Activated T-helper 1 cell treated with Interleukin-2 at 50 U/mL for 16 hours (primary cell): ENCODE measurements at places on chromosomes 2 and 18.

GRCh38 chr18:69402533-69402989, 1.9 kb downstream of the DOK6 start:
- DNase-seq, result no peak

DNA sequence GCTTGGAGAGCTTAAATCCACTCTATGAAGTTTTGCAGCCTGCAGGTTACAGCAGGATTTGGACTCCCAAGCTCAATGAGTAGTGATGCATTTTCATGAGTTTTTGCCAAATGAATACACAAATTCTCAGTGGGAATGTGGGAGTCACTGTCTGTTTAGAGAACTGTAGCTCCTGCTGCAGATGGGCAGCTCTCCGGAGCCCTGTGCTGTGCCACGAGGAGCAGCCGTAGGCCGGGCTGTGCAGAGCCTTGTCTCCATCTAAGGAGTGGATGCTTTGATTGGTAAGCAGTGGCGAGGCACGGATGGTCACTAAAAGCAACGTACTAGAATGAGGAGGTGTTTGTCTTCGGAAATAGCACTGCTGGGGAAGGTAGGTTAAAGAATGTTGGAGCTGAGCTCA, 96.0 kb upstream of the NFATC1 start:
- DNase-seq, result no peak

- no peak for DNase-seq
Measured at GRCh38 chr18:8721716-8722115, 16.4 kb downstream of the MTCL1 start.

- DNase-seq, result no peak
Measured at GRCh38 chr2:233486778-233487552, 79.6 kb downstream of the USP40 start.

DNA sequence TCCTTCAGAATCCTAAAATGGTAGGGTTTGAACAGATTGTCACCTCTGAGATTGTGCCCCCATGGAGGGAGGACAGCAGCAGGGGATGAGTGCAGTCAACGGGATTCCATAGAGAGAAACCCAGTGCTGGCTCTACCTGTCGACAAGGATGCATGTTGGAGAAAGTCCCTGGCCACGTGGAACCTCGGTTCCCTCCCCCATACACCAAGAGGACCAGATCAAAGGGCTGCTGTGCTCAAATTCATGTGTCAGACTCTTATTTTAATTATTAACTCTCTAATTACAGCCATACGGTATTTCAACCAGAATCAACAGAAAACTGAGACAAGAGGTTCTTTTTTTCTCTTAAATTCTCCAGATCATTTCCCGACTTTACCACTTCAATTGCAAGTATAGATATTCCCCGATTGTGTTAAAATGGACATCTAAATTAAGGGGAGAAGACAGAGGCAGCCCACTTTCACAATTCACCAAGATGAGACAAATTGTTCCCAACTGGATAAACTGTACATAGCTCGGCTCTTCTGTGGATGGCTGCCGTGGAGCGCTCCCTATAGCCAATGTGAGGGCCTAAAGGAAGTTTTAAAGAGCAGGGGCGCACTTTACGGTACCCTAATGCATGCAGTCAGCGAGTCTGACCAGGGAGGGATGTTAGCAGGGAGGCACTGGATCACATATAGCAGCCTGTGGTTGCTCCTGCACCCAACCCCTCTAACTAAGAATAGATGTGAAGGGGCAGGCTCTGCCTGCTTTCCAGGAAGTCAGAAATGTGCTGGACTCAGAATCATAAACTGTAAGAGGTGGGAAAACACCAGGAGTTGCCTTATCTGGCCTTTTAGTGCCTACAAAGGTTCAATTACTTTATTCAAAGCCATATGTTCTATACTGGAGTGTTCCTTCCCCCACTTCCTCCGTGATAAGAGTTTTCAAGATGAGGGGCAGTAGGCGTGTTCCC, 123.1 kb downstream of the CACNB4 start:
- no peak for DNase-seq

GRCh38 chr2:156325688-156326525, 6.6 kb downstream of the NR4A2 start:
- DNase-seq, result no peak

DNA sequence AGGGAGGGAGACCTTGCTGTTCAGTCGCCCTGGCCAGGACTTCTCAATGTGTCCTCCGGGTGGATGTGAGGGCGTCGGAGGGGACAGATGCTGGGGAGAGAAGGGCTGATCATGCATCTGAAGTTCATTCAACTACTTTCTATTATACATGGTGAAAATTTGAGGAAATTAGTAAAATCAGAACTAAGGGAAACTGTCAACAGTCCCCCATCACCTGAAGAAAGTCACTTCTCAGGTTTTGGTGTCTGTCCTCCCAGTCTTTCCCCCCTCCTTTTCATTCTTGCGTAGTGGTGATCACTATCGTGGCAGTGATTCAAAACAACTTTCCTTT, 17.4 kb upstream of the ACKR3 start:
- DNase-seq, result no peak

DNA sequence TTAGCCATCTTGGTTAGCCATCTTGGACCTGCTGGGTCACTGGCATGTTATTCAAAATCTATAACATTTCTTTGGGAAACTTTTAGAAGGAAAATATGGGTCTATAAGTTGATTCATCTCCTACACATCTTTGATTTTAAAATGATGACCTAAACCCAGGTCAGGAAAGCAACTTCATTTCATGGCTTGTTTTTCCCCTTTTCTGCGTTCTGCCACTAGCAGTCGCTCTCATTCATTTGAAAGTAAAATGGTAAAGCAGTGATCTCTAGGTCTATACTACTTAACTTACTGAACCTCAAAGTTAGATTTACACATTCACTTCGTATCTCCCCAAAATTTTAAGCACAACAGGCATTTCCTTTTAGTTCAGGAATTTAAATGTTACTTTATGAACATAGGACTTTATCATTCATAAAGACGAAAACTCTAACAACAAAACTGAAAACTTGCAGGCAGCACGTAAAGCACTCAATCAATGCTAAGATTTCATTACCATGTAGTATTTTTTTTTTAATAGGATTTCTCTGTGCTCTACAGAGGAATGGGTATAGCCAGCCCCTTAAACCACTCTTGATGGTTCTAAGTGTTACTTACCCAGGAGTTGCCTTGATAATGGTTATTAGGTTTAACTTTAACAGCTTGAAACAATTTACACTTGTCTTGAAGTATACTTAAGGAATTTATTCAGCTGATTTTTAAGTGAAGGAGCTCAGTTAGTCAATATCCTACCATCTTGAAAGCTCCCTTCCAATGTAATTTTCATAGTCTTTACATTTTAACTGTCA, 62.5 kb downstream of the GORASP2 start:
- DNase-seq, result no peak

DNA sequence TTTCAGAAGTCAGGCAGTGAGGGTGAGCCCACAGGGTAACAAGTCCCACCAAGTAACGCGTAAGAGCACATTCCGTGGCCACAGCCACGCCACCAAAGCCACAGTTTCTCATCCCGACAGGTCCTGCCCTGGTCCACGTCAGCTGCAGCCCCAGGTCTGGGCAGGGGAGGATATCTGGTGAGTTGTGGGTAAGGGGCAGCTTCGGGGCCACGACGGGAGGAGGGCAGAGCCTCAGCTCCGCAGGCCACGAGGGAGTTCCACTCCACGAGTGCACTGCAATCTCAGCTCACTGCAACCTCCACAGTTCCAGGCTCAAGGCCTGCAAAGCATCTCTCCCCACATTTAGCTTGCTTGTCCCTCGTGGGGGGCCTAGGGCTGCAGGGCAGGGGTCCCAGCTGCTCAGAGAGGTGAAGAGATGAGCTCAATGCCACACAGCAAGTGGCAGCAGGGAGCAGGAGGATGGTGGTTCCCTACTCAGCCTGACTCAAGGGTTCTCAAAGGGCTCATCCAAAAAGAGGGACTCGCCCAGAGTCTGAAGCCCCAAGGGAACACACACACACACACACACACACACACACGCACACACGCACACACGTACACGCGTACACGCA, 12.5 kb downstream of the SNORC start:
- no peak for DNase-seq

DNA sequence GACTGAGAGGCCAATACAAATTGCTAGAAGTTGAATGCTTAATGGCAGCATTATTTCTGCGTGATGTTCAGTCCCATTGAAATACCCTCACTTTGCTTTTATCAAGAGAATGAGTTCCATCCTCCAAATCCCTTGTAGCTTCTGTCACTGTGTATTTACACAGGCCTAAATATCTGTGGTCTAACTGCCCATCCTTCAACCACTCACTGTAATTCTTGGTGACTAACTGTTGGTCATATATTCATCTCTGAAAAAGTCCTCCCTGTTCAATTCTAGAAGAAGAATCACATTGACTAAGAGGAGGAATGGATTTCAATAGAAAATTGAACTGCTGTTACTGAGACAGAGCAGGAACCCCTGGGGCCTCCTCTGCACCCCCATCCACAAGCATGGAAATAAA, 74.2 kb upstream of the L3MBTL4 start:
- DNase-seq, result no peak

DNA sequence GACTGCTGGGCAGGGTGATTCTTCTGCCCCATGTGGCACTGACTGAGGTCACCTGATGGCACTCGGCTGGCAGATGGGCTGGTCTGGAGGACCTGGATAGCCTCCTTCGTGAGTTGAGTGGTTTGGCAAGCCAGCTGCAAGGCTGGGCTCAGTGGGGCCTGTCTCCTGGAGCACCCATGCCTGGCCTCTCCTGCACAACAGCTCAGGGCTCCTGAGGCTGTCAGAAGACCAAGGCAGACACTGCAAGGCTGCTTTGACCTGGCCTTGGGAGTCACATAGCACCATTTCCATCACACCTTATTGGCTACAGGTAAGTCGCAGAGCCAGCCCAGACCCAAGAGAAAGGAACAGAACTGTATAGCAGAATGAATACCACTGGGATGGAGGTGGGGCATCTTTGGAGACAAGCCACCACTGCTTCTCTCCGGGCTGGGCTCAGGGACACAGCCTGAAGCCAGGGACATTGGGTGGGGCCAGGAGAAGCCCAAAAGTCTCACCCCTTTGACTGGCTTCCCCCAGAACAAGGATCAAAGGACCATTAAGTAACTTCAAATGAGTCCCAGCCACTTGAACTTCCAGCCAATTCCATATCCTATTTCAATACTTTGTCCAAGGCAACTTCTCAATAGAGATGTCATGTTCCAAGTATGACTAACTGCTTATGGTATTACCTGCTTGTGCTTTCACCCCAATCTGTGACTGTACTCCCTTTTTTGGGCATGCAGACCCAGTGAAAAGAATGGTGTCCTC, 156.3 kb downstream of the CABLES1 start:
- DNase-seq, result no peak

GRCh38 chr18:8504424-8504823, 104.8 kb upstream of the RAB12 start:
- no peak for DNase-seq

GRCh38 chr2:209076151-209076550, 347.7 kb upstream of the MAP2 start:
- DNase-seq, result no peak

DNA sequence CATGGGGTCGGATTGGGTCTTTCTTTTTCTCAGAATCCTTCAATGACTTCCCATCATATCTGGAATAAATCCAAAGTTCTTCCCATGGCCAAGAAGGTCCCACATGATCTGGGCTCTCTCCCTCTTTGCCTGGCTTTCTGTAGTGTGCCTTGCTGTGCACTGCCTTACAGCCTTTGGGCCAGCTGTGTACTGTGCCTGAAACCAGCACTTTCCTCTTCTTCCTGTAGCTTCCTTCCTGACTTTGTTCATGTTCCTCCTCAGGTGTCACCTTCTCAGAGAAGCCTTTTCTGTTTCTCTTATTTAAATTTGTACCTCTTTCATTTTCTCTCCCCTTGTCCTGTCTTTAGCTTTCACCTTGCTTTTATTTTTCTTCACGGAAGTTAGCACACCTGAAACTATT, 4.3 kb upstream of the CDCA7 start:
- DNase-seq, result no peak

DNA sequence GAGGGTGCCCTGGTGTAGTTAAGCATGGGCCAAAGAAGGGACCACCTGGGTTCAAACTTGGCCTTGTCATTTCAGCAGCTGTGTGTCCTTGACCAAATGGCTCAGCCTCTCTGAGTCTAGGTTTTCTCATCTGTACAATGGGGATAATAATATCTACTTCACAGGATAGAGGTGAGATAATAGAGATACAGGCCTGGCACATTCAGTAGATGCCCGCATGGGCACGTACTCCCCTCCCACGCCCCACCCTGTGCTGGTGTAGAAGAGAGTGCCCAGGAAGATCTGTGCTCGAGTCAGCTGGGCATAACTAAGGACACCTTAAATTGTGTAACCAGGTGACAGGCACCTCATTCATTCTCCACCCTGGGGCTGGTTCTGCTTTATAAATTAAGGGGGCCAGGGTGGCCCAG, 8.4 kb upstream of the TMEM185B start:
- DNase-seq, result no peak

DNA sequence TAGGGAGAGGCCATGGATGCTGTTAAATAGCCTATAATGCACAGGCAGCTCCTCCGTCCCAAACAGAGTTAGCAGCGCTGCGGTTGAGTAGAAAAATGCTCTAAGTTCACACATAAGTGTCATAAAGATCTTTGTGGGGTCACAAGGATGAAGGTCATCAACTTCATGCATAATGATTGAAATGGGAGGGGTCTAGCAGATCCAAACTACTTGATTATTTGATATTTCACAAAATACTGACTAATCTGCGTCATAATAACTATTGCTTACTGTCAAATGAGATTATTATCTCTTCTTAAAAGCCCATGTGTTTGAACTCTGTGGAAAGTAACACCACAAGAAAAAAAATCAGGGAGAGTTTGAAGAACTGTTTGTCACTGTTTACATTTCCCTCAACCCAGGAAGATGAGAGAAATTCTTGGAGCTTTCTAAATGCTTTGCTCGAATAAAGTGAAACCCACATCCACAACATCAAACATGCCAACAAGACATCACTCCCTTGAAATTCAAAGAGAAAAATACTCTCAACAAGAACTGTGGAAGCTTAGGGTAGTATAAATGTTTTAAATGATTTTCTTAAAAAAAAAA, 50.5 kb upstream of the CREB1 start:
- DNase-seq, result no peak

DNA sequence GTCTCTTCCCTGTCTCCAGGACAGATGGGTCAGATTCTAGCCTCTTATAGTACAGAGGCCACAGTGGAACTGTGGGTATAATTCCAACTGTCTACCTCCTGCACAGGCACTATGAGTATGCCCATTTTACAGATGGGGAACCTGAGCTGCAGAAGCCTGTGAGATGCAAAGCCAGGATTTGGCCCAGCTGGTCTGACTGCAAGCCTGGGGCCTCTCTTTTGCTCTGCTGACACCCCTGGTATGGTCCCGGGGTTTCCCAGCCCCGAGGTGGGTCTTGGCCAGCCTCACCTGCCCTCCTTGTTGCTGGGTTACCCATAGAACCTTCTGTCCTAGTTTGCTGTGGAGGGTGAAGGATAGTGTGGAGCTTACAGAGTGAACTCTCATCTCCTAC, 9.8 kb downstream of the HS6ST1 start:
- no peak for DNase-seq

DNA sequence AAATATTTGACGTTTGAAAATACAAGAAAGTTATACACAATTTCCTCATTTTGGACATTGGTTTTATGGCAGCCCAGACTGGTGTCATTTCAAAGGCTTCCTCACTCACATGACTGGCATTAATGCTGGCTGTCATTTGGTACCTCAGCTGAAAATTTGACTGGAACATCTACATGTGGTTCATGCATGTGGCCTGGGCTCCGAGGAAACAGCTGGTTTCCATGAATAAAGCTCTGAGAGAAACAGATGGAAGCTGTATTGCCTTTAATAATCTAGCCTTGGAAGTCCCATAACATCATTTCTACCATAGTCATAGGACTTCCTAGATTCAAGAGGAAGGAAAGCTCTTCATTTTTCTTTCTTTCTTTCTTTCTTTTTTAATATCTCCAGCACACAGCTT, 42.9 kb upstream of the RIT2 start:
- no peak for DNase-seq
